ENCODE measurements at places on chromosomes 16 and 17. TPM values are rescaled to one million over a fixed set of nuclear protein-coding genes. Genes with fewer than 3 reads are reported as not detected.

DNA sequence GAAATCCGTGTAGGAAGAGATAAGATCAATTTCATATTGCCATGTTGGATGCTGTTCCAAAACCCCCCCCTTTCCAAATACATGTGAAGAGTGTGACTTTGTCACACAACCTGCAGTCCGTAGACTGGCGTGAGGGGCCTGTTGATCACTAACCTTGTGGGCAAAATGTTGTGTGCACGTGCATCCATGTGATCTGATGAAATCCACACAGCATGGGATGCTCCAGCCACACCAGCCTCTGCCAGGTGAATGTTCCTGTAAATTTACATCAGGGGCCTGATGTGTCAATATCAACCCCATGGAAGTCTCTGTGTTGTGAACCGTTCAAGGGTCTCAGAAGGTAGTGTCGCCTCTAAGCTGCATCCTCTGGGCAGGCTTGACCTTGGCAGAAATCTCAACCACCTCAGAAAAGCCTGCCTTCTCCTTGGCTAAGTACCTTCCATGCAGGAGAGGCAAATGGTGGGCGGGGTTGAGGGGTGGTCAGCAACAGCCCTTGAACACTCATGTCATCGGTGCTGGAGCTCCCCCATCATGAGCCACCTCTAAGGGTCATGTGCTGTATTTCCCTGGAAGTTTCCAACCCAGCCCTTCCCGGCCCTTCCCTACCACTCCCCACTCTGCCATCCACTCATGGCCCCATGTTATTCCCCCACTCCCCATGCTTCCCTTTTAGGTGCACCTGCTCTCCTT, 78.2 kb upstream of the DNAH17 start:
- H3K27ac ChIP-seq, result no peak overlapping the region
- H3K4me3 ChIP-seq, result no peak overlapping the region
- H3K36me3 ChIP-seq, result no peaks in the 10 kb centered on the region
- H3K4me1 ChIP-seq, result no peaks in the 10 kb centered on the region

- H3K27me3 ChIP-seq, result peaks cover 4% of the 10 kb centered on the region
- H3K36me3 ChIP-seq, result peaks cover 5% of the 10 kb centered on the region
- H3K4me1 ChIP-seq, result no peaks in the 10 kb centered on the region
- DNase-seq, result no peak
- H3K27ac ChIP-seq, result no peak overlapping the region
Observed at GRCh38 chr16:13708347-13709120, 211.4 kb upstream of the ERCC4 start.

ORAI3 gene
- total RNA-seq, result 7.7 TPM

- no peak overlapping the region for H3K4me3 ChIP-seq
- no peak for DNase-seq
- no peaks in the 10 kb centered on the region for H3K36me3 ChIP-seq
- H3K27me3 ChIP-seq, result no peaks in the 10 kb centered on the region
- H3K27ac ChIP-seq, result no peak overlapping the region
- peaks cover 8% of the 10 kb centered on the region for H3K4me1 ChIP-seq
Observed at GRCh38 chr17:71395901-71396300, 724.9 kb upstream of the SOX9 start.

DNA sequence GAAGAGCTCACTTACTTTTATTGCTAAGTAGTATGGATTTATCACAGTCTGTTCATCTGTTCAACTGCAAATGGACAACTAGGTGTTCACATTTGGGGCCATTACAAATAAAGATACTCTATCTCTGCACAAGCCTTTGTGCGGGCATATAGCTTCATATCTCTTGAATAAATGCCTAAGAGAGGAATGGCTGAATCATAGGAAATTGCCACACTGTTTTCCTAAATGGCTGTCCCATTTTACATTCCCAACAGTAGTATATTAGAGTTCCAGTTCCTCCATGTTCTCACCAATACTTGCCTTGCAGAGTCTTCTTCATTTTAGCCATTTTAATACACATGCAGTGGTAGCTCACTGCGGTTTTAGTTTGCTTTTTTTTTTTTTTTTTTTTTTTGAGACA, 20.5 kb downstream of the NSMCE1 start:
- DNase-seq, result no peak
- H3K4me3 ChIP-seq, result no peak overlapping the region
- no peaks in the 10 kb centered on the region for H3K27me3 ChIP-seq

DNA sequence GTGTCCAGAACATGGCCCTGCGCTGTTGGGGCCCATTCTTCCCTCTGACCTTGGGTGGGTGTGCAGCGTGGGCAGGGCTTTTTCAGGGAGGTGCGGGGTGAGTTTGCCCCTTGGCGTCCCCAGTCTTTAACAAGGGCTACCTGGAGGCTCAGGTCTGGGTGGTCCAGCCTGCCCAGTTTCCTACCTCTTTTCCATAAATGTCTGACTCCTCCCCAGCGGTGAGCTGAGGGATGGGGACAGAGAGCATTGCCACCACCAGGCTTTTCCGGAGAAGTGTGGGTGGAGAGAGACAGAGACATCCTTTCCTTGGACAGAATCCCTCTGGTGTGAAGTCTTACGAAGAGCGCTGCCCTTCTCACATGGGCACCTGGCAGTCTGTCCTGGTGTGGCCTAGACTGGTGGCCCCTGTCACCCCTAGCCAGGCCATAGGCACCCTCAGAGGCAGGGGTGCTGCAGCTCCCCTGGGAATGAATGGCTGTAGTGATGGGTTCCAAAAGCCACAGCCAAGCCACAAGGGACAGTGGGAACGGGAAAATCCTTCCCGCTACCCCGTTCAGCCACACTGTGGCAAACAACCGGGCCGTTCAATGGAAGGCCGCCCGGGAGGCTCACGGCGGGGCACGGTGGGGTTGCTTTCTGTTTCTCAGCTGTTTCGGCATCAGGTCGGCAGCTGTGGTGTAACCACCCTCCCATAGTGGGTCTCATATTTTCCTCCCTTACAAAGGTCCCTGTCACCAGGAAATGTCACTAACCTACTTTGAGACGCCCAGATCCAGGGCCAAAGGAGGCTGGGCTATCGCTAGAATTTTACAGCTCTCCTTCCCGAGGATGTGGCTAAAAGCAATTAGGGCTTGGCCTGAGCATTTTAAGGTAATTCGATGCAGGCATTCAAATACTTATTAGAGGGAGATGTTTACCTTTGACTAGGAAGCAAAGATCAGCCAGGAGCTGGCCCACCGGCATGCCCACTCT, 61.9 kb upstream of the GSE1 start:
- H3K4me3 ChIP-seq, result peak overlapping the region; percentile 76
- no peaks in the 10 kb centered on the region for H3K36me3 ChIP-seq
- H3K27me3 ChIP-seq, result peaks cover 32% of the 10 kb centered on the region

PPM1E gene
- 15.5 TPM for total RNA-seq

- H3K36me3 ChIP-seq, result no peaks in the 10 kb centered on the region
- H3K27ac ChIP-seq, result peak overlapping the region; percentile 10
- H3K4me3 ChIP-seq, result no peak overlapping the region
- no peak for DNase-seq
- peaks cover 5% of the 10 kb centered on the region for H3K4me1 ChIP-seq
- peaks cover 23% of the 10 kb centered on the region for H3K27me3 ChIP-seq
Observed at GRCh38 chr16:50844840-50845239, 103.0 kb downstream of the CYLD start.

KIF19 gene
- total RNA-seq, result 0.63 TPM

BCL6B gene
- total RNA-seq, result 0.41 TPM

- DNase-seq, result no peak
- H3K4me1 ChIP-seq, result peaks cover 6% of the 10 kb centered on the region
- H3K36me3 ChIP-seq, result no peaks in the 10 kb centered on the region
- H3K4me3 ChIP-seq, result no peak overlapping the region
- peaks cover 3% of the 10 kb centered on the region for H3K27me3 ChIP-seq
Observed at GRCh38 chr17:70187383-70187782, 18.1 kb downstream of the KCNJ2 start.

- peak overlapping the region; percentile 75 for H3K4me3 ChIP-seq
- no peaks in the 10 kb centered on the region for H3K36me3 ChIP-seq
- H3K27ac ChIP-seq, result no peak overlapping the region
Observed at GRCh38 chr17:76584427-76585032, 1.1 kb downstream of the ST6GALNAC2 start.

DNA sequence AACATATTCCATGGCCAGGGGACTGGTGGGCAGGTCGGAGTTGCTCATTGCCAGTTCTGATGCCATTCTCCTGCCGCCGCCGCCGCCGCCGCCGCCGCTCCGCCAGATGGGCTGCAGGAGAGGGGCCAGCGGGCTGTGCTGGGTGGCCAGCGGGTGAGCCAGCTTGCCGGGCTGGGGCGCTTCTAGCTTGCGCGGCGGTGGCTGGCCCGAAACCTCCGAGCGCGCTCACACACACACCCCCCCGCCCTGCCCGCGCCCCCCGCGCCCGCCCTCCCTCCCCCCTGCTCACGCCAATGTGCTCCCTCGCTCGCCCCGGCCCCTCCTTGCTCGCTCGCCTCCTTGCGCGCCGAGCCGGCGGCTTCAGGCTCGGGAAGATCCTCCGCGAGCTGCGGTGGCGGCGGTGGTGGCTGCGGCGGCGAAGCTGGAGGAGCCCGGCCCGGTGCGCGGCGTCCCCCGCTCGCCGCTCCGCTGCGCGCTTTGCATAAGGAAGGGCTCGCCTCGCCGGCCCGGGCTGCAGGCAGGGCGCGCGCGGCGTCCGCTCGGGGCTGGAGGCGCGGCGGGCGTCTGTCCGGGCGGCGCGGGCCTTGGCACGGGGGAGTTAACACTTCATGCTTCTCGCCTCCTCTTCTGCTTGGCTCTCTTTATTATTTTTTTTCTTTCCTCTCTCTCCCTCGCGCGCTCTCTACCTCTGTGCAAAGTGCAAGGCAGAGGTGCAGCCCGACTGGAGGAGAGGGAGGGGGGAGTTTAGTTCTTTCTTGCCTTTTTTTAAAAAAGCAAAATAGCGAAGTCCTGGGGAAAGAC, 500 bp downstream of the MAF start:
- peaks cover 26% of the 10 kb centered on the region for H3K27me3 ChIP-seq
- H3K4me3 ChIP-seq, result peak overlapping the region; percentile 96
- H3K4me1 ChIP-seq, result peaks cover 44% of the 10 kb centered on the region
- H3K36me3 ChIP-seq, result no peaks in the 10 kb centered on the region
- peak overlapping the region; percentile 65 for H3K27ac ChIP-seq

MYH11 gene
- 0.09 TPM for total RNA-seq

DNA sequence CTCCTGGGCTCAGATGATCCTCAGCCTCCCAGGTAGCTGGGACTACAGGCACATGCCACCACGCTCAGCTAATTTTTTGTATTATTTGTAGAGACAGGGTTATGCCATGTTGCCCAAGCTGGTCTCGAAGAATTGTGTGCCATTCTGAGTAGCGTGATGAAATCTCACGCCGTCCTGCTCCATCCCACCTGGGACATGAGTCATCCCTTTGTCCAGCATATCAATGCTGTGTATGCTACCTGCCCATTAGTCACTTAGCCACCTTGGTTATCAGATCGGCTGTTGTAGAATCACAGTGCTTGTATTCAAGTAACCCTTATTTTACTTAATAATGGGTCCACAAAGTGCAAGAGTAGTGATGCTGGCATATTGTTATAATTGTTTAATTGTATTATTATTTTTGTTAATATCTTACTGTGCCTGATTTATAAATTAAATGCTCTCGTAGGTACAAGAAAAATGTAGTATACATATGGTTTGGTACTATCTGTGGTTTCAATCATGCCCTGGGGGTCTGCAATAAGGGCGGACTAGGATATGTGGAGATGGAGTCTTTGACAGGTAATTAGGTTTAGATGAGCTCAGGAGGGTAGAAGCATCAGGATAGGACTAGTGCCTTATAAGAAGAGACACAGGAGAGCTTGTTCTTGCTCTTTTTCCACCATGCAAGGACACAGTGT, 26.6 kb upstream of the SLC13A2 start:
- DNase-seq, result no peak
- H3K27me3 ChIP-seq, result peaks cover 46% of the 10 kb centered on the region
- no peak overlapping the region for H3K27ac ChIP-seq
- no peak overlapping the region for H3K4me3 ChIP-seq
- no peaks in the 10 kb centered on the region for H3K4me1 ChIP-seq
- no peaks in the 10 kb centered on the region for H3K36me3 ChIP-seq

KRT20 gene
- not detected for total RNA-seq

DNA sequence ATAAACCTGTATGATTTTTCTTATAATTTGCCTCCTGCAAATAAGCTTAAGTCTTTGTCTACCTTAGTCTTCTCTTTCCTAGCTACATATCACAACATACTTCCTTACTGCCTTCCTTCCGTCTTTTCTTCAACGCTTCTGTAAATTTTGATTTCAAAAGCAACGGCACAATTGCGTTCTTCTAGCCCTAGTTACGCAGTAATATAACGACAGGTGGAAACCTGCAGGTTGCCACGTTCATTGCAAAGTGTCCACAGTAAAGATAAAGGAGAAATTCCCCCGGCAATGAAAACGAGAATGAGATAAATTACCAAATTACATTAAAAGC, 546 bp upstream of the PSMD7 start:
- peak overlapping the region; percentile 99 for H3K27ac ChIP-seq
- H3K36me3 ChIP-seq, result peaks cover 12% of the 10 kb centered on the region

C17orf75 gene
- 46.8 TPM for total RNA-seq

CCL4 gene
- not detected for total RNA-seq

All from neural crest cell (in vitro differentiated cells).